ENCODE measurements at places on chromosomes 11 and 22.

- no peak for DNase-seq
Observed at GRCh38 chr11:11672789-11673188, 51.0 kb upstream of the GALNT18 start.

DNA sequence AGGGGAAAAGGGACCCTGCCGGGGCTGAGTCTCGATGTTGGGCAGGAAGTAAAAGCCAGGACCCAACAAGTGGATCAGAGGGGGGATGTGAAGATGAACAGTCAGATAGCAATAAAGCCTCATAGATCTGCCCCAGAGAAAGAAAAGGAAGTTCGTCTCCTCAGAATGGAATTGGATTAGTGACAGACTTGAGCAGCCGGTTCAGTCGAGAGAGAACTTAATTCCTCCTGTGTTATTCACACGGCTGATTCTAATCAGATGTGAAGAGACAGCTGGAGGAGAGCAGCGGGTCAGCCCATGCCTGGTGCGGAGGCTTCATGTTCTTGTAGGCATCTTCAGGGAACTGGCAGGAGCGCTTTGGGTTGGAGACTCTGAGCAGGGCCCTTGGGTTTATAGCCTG, 29.3 kb upstream of the CABP7 start:
- DNase-seq = no peak

- no peak for DNase-seq
Observed at GRCh38 chr11:114091516-114092397, 32.2 kb downstream of the ZBTB16 start.

GRCh38 chr11:119713359-119714040, 15.5 kb downstream of the NECTIN1 start:
- DNase-seq = no peak

GRCh38 chr11:103709371-103709770, 327.1 kb upstream of the DDI1 start:
- no peak for DNase-seq

GRCh38 chr22:46275455-46276122, 7.8 kb downstream of the TTC38 start:
- no peak for DNase-seq

DNA sequence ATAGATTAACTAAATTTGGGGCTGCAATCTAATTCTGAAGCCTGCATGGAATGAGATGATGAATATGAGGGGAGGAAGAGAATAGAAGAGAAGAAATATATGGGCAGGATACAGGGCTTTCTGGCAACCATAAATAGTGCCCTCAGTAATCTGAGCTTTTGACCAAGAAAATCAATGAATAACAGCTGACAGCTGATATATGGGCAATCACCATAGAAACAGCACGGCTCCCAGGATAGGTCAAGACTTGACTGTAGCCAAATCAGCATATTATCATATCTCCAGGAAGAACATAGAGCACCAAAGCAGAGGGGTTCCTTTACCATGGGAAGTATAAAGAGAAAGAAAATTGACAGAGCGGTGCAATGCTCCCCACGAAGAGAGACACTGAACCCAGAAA, 643.8 kb upstream of the TENM4 start:
- DNase-seq = no peak

DNA sequence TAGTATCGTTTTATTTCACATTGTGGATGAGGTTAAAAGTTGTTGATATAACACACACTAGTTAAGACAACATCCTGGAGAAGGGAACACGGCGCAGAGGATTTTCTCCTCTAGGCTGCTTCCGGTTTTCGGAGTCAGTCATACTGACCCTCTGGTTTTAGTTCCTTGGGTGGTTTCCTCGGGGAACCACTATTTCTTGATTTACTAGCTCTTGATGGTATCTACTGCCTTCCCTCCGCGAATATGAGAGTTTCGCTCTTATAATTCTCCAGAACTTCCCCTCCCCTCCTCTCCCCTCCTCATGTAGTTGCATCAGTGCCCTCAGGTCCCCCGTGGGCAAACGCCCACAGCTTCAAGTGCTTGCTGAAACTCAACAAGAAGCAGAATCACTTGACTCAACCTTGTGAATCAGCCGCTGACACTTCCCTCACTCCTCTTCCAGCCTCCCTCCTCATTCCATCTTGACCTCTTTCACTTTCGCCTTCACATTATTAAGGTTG, 15.9 kb upstream of the APOBEC3A start:
- DNase-seq = no peak

DNA sequence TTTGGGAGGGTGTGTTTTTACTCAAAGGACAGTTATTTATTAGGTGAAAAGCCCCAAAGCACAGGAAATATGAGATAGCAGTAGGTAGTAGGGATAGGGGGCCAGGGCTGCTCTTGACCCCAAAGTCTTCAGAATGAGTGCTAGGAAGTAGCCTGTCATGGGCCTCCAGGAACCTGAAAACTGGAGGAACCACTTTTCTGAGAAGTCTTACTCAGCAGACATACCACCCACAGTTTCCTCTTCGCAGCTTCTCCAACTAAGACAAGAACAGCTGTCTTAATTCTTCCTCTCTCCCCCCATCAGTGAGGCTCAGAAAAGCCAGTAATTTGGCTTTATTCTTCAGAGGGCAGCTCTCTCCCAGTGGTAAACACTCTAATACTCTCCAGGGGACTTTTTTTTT, 84.0 kb upstream of the CTSC start:
- no peak for DNase-seq

GRCh38 chr11:32602657-32603415, 19.2 kb downstream of the EIF3M start:
- DNase-seq = no peak

GRCh38 chr11:42085736-42086135, 626.3 kb upstream of the LRRC4C start:
- DNase-seq = no peak

DNA sequence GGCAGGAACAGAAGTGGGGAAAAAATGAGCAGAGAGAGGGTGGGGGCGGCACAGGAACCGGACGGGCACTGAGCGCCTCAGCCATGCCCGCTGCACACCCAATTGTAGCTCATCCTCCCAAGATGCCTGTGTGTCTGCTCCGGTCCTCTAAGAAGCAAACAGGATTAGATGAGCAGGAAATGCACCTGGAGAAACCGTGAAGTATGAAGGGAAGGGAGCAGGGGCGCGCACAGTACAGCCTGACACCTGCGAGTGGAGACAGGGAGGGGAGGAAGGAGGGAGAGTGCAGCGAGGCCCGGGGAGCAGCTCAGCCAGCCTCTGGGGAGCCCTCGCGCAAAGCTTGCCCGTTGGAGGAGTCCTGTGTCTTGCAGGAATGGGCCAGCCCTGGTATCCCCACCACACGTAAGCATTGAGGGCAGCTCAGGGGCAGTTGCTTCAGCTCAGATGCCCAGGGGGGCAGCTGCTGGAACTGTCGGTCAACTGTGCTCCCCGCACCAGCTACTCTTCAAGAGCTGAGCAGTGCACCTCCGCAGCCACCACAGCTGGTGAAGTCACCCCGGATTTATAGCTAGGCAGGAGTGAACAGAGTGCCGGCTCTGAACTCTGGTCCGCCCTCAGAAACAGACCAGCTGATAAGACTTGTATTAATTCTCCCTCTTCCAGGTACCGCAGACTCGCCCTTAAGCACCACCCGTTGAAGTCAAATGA, 7.0 kb downstream of the DNAJB13 start:
- DNase-seq = no peak

GRCh38 chr22:34306361-34306760, 386.1 kb upstream of the LARGE1 start:
- DNase-seq = no peak
